ENCODE measurements at places on chromosomes 5 and 9. TPM values are rescaled to one million over a fixed set of nuclear protein-coding genes. Genes with fewer than 3 reads are reported as not detected.

DNA sequence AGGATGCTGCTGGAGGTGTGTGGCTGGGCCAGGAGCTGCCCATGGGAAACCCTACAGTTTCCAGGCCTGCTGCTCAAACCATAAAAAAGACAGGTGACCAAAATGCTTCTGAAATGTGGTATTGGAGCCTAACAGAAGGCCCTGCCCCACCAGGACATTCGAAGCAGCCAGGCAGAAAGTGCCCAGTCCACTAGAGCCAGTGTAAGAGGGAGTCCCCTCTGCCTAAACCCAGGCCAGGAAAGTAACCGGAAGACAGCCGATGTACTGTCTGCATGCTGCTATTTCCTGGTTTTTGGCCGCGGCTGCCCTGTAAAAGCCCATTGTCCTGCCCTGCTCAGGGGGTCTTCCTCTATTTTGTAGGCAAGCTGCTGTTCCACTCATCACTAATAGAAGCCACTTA, 150.7 kb upstream of the IRX2 start:
- no peaks in the 10 kb centered on the region for H3K4me1 ChIP-seq
- no peak overlapping the region for H3K4me3 ChIP-seq
- H3K36me3 ChIP-seq, result no peaks in the 10 kb centered on the region
- no peak overlapping the region for H3K27ac ChIP-seq
- no peaks in the 10 kb centered on the region for H3K27me3 ChIP-seq
- DNase-seq, result no peak

DNA sequence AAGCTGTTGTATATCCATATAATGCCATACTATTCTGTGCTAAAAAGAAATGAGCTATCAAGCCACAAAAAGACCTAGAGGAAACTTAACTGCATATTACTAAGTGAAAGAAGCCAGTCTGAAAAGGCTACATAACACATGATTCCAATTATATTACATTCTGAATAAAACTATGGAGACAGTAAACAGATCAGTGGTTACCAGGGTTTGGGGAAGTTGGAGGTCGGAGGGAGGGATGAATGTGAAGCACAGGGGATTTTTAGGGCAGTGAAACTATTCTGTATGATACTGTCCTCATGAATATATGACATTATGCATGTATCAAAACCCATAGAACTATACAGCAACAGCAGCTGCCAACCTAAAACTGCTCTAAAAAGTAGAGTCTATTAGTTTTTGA, 5.6 kb upstream of the RFK start:
- no peak overlapping the region for H3K27ac ChIP-seq
- no peak for DNase-seq
- no peak overlapping the region for H3K4me3 ChIP-seq
- peaks cover 24% of the 10 kb centered on the region for H3K4me1 ChIP-seq

- H3K4me3 ChIP-seq, result no peak overlapping the region
- no peaks in the 10 kb centered on the region for H3K4me1 ChIP-seq
- no peak for DNase-seq
- no peaks in the 10 kb centered on the region for H3K36me3 ChIP-seq
- peaks cover 18% of the 10 kb centered on the region for H3K27me3 ChIP-seq
Measured at GRCh38 chr5:176824604-176825003, 14.2 kb downstream of the UNC5A start.

- peak overlapping the region; percentile 40 for H3K27ac ChIP-seq
- no peak overlapping the region for H3K4me3 ChIP-seq
- H3K4me1 ChIP-seq, result peaks cover 3% of the 10 kb centered on the region
- no peaks in the 10 kb centered on the region for H3K36me3 ChIP-seq
Measured at GRCh38 chr5:178325679-178326373, 93.2 kb upstream of the PHYKPL start.

DNA sequence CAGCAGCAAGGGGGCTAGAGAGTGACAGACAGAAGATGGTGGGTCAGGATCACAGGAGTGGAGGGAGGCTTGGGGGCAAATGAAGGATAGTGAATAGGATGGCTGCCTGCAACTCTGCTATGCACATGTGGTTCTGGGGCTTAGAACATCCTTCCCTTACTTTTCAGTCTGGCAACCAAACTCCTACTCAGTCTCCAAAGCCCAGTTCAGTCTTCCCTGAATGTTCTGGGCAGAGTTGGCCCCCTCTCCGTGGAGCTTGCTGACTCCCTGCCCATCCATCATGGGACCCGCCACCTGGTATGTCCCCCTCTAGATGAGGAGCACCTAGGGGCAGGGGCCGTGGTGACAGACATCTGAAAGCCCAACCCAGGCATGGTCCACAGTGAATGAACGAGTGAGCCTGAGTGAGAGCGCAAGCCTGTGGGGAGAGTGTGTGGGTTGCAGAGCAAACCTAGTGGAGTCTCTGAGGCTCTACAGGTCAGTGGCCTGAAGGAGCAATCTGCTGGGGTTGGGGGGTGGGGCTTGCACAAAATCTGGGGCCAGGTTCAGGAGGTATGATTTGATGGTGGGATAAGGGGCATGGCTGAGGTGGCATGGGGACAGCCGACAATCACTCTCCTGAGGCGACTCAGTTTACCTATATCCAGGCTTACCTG, 180.6 kb downstream of the FGF18 start:
- no peak for DNase-seq
- peaks cover 1% of the 10 kb centered on the region for H3K36me3 ChIP-seq
- no peak overlapping the region for H3K27ac ChIP-seq
- H3K4me1 ChIP-seq, result peaks cover 3% of the 10 kb centered on the region
- H3K4me3 ChIP-seq, result no peak overlapping the region

DNA sequence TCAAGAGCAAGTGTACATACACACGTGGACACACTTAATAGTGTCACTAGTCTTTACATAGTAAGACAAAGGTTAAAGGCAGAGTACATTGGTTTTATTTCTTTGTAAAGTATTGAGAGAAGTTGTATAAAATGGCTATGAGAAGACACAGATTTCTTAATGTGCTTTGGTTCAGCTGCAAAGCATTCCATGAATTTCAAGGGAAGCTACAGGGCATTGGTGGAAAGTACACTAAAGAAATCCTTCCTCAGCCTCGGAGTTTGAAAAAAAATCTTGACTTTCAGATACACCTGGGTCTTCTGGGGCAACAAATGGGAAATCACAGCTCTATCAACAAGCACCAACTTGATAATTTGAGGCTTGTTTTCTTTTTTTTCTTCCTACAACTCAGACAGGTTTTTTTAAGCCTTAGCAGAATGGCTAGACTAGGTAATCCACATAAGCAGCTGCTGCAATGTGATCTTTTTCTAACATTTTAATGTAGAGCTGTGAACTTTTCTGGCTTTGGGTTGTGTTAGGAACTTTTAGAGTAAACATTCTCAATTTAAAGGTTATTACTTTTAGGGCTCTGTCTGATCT, 140.4 kb upstream of the FST start:
- H3K4me1 ChIP-seq, result no peaks in the 10 kb centered on the region
- H3K27me3 ChIP-seq, result peaks cover 6% of the 10 kb centered on the region
- no peak for DNase-seq
- H3K36me3 ChIP-seq, result no peaks in the 10 kb centered on the region
- no peak overlapping the region for H3K27ac ChIP-seq
- H3K4me3 ChIP-seq, result no peak overlapping the region

DNA sequence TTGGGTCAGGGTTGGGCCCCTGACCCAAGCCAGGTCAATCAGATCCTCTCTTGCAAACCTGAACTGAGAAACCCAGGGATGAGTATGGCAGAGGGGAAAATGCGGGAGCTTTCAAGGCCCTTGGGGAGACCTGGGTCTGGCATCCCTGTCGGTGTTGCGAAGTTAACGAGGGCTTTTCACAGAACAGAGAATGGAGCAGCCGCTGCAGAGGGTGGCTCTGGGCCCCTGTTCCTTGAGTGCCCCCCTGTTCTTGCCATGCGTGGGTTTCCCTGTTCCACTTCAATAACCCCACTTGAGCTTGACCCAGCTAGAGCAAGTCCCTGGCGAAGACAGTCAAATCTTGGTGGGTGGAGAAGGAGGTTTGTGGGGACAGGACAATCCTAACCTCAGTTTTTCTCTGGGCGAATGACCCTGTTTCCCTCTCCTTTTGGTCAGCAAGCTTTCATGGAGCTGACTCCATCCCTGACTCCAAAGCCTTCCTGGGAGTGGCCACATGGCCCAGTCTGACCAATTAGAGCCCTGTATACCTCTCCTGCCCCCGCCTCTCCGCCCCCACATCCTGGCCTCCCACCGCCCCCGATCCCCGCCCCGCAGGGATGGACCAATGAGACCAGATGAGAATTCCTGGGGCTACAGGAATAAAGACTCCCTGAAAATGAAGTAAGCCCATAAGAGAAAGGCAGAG, 2.9 kb upstream of the VDAC1 start:
- peaks cover 15% of the 10 kb centered on the region for H3K27me3 ChIP-seq
- H3K27ac ChIP-seq, result no peak overlapping the region
- no peak for DNase-seq
- H3K4me1 ChIP-seq, result peaks cover 10% of the 10 kb centered on the region
- no peaks in the 10 kb centered on the region for H3K36me3 ChIP-seq

The NKD2 gene
- 0.23 TPM for total RNA-seq

The SLC46A2 gene
- not detected for total RNA-seq
